ENCODE measurements at places on chromosomes 3 and 15.

GRCh38 chr3:122886251-122886650 lies 91.4 kb downstream of the SLC49A4 start:
- DNase-seq, result no peak

- DNase-seq, result no peak
Observed at GRCh38 chr3:85171976-85172375, 213.2 kb downstream of the CADM2 start.

- DNase-seq, result no peak
Observed at GRCh38 chr3:158463556-158463955, 107.4 kb upstream of the MLF1 start.

- DNase-seq, result no peak
Observed at GRCh38 chr3:178082326-178082906, 453.8 kb upstream of the KCNMB2 start.

DNA sequence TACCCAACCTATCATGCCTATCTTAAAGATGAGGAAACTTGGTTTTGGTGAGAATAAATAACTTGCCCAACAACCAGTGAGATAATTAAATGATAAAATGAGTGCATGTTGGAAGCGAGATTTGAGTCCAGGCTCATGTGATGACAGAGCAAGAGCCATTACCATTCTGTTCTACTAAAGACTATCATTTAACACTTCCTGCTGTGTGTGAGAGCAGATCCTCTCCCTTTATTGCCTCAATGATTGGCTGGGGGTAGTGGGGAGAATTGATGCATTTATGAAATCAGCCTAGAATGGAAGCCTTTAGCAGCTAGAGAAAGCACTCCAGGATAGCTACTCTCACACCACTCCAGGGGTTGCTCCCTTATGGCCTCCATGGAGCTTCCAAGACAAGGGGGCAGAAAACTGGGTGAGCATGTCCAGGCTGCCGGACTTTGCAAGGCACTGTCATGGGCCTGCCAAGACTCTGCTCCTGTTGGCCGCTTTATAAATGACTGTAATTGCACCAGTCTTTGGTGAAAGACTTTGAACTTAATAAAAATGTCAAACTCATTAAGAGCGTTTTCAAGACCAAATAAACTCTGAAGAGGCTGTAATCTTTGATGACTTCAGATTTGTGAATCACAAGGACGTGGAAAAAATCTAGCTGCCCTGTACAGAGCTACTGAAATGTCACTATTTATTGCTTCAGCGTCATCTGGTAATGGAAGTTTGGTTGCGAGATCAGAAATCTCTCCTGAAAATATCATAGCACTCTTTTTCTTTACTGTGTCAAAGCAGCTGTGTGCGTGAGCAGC lies 209.1 kb upstream of the NR2E3 start:
- no peak for DNase-seq

- DNase-seq, result no peak
Observed at GRCh38 chr3:138443521-138444503, 9.4 kb downstream of the ESYT3 start.

- peak; percentile 60 for DNase-seq
Observed at GRCh38 chr15:70149667-70150404, 52.1 kb upstream of the TLE3 start.

DNA sequence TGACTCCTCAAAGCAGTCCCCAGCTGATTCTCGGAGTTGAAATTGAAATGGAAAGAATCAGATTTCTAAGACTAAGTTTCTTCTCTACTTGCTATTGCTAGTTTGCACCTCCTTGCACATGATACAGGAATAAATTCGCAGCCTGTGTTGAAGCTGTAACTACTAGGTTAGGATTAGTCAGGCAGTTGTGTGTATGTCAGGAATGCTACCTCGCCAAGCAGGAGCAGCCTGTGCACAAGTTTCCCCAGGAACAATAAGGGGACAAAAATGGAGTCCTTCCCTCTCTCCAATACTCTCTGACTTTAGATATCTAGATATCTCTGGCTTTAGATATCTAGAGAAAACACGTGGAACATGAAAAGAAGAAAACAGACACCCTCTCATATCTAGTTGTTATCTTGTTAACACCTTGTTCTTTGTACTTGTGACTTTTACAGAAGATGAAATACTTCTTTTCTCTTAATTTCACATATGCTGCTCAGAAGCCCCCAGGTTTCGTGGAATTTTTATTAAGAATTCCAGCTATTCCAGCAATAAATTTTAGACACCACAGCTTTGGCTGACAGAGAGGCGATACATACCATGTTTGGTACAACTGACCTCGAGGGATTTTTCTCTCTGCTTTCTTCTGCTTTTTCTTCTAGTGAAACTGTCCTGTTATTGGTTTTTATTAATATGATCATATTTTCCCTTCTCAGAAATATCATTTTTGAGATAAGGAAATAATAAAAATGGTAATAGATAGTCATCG lies 56.1 kb upstream of the CMSS1 start:
- no peak for DNase-seq

DNA sequence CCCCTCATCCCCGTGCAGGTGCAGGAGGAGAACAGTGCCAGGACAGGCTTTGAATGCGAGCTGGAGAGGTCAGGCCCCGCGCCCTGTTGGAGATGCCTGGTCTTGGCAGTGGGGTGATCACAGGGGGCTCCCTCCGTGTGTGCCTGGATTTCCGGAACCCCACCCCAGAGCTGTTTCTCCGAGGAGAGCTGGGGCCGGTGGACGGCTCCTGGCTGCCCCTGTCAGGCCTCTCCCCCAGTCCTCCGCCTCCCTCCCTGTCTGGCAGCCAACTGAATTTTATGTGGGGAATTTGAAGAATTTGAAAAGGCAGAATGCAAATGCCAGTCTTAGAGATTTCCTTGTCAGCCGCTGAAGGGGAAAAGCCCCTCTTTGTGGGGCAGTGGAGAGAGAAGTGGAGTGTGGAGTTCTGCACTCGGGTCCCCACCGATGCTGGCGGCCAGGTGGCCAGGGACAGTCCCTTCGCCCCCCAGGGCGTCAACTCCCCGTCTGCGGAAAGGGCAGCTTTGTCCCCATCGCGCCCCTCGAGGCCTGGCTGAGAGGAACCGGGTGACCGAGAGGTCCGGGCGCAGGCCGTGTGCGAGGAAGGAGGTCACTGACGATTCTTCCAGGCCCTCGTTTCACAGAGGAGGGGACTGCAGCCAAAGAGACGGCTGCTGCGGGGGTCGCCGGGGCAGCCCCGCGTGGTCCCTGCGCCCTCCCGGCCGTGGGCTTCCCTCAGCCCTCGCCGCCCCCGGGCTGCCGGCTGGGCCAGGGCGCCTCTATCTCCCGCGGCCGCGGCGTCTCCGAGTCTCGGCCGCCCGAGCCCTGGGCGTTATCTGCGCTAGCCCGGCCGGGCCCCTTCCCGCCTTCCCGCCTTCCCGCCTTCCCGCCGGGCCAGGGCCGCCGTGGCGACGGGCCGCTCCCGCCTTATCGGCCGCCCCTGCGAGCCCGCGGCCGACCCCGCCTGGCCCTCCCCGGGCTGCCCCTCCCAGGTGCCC lies 56.0 kb upstream of the LCTL start:
- DNase-seq, result peak; percentile 70

- DNase-seq, result no peak
Observed at GRCh38 chr15:40280260-40281056, 2.4 kb downstream of the ANKRD63 start.

DNA sequence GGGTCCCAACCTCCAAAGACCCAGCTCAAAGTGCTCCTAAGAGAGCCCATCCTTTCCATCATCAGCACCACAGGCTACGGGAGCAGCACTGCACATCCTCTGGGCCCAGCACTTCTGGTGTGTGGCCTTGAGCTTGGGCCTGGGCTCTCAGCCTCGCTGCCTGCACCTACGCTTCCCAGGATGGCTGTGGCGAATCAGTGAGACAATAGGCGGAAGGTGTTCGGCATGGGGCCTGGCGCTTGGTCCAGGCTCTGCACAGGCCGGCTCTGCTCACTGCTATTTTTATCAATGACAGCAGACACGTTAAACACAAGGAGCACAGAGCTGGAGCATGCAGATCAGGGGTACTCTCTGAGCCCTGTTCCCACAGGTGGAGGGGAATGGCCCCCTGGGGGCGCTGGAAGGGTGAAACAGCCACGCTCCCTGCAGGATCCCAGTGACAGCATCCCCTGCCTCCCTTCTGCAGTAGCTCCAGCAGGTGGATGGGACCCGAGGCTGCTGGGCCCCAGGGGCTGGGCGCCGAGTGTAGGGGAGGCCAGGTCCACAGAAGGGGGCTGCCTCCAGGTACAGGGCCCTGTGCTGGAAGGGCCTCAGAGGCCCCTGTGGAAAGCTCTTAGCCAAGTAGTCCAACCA lies 90.0 kb upstream of the RPL32 start:
- no peak for DNase-seq

DNA sequence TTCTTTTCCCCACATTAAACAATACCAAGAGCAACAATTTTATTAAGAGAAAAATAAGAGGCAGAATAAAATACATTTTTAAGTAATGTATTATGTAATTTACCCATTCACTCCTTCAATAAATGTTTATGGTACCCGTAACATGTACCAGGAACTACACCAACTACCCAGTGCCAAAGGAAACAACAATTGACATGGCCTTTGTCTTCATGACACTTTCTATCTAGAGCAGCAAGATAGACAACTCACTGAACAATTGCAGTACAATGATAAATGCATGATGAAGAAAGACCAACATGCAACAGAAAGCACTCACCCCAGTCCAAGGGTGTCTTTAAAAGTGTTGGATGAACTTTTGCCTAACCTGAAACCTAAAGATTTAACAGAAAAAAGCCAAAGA lies 493.8 kb downstream of the IGSF11 start:
- no peak for DNase-seq

DNA sequence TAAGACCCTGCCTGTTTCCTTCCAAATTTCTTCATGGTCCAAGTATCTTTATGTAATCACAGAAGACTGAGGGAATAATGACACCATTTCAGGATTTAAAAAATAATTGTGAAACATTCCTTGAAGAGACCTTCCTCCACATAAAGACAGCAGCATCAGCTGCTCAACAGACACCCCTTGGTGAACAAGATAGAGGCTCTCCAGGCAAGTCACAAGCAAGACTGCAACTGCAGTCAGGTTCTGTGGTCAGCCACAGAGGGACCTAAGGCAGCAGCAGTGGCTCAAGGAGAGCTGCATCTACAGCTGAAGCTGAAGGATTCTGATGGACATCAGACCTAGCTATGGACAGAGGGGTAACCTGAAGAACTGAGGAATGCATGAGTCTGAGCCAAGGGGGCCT lies 97.2 kb upstream of the C3orf80 start:
- no peak for DNase-seq

DNA sequence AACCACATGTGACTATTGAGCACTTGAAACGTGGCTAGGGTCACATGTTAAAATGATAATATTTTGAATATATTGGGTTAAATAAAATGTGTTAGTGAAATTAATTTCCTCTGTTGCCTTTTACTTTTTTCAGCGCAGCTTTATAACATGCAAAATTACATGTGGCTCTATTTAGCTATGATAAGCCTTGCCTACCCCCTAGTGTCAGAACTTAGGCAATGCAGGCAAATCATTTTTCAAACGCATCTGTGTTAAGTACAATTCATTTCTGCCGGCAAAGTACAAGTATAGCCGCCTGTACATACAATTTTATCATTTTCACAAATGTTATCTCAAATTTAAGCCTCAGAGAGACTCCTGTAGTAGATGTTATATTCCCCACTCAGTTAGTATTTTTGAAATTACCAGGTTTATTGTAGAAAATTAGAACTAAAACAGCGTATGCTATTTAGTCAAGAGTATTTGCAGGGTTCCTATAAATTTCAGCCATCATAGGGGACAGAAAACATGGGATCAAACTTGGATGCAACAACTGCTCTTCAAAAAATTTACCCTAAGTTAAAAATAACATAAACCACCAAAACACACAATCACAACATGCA lies 56.1 kb downstream of the TAFA4 start:
- peak; percentile 82 for DNase-seq

- no peak for DNase-seq
Observed at GRCh38 chr3:76400141-76400540, 614.8 kb upstream of the ZNF717 start.

DNA sequence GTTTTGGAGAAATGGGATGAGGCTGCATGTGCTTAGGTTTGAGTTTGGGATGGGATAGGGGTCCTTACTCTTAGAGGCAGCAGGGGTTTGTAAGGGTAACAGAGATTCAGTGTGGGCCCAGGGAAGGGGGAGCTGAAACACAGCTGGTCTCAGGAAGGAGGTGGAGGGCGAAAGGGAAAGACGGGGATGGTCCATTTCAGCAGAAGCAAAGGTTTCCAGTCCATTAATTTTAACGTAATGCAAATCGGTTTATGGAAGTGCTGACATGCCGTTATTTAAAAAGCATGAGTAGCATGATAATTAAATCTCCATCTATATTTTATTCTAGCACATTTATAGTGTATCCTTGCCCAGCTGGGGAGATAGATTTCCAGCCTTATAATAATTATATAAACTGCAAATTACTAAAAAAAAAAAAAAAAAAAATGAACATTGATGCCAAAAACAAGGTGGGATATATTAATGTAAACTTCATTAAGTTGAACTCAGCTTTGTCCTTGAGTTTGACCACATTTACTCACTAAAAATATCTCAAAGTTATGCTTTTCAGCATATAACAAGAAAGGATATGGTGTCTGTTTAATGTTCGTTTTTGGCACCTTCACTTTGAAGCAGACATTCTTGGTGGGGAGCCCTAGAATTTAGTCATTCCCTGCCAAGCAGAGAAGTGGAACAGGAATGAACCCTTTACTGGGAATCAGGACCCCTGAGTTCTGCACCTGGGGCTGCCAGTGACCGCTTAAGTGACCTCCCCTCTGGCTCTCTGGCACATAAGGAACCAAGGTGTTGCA lies 234.7 kb downstream of the THSD4 start:
- DNase-seq, result no peak

- DNase-seq, result no peak
Observed at GRCh38 chr3:139340784-139341183, 3.0 kb upstream of the MRPS22 start.

GRCh38 chr3:119098619-119099222 lies 47.2 kb upstream of the TEX55 start:
- peak; percentile 49 for DNase-seq

DNA sequence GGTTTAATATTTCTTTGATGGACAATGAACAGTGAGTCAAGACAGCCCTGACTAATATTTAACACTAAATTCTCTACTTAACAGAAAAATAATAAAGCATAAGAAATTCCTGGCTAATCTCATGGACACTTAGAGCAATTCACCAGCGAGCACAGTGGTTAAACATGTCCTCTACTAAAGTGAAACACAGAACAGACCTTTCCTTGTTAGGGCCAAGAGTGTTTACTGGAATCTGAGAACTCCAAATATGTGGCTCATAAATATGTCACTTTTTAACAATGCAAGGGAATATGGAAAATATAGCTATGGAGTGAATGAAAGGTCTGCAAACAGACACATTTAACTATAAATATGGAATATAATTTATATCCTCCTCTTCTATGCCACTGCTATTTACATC lies 18.6 kb upstream of the IGSF10 start:
- no peak for DNase-seq

GRCh38 chr15:64911311-64912186 lies at the start of gene ANKDD1A:
ANKDD1A (plus strand) TSS chr15:64911902; CDS start chr15:64911931, 29 bp downstream.
- DNase-seq, result peak; percentile 48

DNA sequence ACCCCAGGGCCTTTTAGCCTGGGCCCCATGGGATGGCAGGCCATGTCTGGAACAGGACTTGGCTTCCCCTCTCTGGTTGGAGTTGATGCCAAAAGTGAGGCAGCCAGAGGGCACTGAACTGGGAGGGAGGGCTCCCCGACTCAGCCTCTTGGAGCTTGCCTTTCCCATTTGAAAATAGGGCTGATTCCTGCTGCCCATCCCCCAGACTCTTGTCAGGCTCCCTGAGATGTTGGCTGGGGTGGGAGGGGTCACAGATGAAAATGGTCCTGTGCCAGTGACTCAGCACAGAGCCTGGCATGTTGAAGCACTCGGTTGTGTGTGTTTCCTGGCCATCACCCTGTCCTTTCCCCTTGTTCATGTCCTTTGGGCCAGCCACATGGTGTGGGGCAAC lies 6.6 kb downstream of the PPCDC start:
- DNase-seq, result no peak

GRCh38 chr15:74400915-74401757 lies 32.6 kb downstream of the SEMA7A start:
- no peak for DNase-seq
